ENCODE measurements at places on chromosomes 3 and 15.

DNA sequence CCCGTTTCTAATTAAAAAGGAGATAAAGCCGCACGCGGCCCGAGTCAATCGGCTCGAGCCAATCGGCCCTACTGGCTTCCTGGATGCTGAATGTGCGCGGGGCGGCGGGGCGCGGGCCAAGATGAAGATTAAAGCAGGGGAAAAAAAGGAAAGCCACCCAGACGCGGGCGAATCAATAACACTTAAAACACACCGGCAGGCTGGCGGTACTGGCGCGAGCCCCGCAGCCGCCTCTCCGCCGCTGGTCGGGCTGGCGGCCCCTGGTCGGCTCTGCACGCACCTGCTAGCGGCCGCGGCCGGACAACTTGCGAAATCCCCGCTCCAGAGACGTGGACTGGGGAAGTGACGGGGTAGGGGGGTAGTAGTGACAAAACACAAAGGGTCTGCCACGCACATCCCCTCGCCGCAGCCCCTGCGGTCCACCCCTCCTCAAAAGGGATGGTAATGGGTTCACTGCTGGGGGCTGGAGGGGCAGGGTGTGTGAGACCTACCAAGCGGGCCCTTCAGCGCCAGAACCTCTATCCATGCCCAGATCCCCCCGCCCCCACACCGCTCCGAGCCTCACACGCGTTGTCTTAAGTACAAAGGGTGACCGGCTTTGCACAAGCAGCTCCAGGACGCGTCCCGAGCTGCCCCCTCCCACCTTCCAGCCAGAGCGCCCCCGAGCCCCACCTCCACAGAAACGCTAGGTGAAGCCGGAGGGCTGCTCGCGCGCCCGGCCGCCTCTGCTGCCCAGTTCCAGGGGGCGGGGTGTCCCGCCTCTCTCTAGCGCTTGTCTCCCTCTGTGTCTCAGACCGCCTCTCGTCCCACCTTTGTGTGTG is 1.4 kb downstream of the WNT7A start:
- no peak for DNase-seq

- peak; percentile 39 for DNase-seq
Measured at GRCh38 chr3:136994772-136995516, 37.2 kb downstream of the IL20RB start.

DNA sequence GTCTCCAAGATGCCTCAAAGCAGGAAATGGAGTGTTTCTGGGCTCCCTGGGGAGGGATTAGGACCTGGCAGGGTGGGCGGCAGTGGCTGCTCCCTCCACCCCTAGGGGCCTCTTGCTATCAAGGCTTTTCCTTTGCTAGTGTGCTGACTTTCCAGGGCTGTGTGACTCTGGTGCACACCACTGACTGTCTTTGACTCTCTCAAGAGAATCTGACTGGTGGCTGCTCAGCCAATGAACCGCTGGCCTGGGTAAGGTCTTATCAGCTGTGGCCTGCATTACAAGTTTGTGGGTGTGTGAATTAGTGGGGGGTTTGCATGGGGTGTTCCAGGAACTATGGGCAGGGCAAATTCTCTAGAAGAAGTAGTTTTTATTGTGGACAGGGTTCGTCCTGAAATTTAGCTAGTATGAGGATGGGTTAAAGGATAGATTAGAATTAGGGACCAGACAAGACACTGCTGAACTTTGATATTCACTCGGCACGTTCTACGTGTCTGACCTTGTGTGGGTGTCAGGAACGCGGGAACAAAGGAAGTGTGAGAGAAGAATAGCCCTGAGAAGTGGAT is 29.5 kb downstream of the SIAH2 start:
- DNase-seq, result no peak

- DNase-seq, result no peak
Measured at GRCh38 chr3:122364490-122364889, 18.5 kb downstream of the MIX23 start.

GRCh38 chr3:159586571-159587202 is 401.9 kb upstream of the IL12A start:
- DNase-seq, result no peak

- DNase-seq, result no peak
Measured at GRCh38 chr3:55097441-55097840, 169.6 kb upstream of the LRTM1 start.

GRCh38 chr3:8490079-8490552 is 11.5 kb upstream of the LMCD1 start:
- DNase-seq, result peak; percentile 12

- no peak for DNase-seq
Measured at GRCh38 chr3:124089214-124089613, 97.3 kb upstream of the ROPN1 start.

DNA sequence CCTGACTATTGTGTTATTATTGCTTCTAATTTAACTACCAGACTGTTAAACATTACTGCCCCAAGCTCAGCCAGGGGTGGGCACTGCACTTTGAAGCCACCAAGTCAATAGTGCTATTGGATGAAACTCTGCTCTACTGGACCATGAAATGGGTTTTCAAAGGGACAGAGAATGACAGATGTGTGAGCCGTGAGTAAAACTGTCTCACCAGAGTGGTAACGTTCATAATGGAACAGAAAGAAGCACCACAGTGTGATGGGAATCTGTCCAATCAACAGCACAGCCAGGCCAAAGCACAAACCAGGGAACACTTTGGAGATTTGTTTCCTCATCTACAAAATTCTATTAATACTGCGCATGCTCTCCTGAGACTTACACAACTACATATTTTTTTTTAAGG is 171.8 kb upstream of the LPP start:
- DNase-seq, result no peak

- DNase-seq, result no peak
Measured at GRCh38 chr3:187593451-187593850, 76.7 kb downstream of the SST start.

DNA sequence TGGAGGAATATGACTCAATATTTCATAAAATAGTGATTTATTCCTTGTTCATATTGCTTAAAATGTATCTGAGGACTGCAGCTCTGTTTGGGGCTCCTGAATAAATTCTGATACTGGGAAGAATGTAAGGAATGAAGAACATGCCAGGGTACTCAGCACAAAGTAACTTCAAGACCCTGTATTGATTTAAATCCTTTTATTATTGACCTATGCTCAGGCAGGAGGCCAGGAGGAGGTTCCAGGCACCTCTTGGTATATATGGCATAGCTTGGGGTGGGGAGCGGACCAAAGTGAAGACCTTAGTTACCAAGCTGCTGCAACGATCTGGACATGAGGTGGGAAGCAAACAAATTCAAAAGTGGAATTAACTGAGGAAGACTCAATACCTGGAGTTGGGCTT is 142.8 kb upstream of the PEX5L start:
- no peak for DNase-seq

DNA sequence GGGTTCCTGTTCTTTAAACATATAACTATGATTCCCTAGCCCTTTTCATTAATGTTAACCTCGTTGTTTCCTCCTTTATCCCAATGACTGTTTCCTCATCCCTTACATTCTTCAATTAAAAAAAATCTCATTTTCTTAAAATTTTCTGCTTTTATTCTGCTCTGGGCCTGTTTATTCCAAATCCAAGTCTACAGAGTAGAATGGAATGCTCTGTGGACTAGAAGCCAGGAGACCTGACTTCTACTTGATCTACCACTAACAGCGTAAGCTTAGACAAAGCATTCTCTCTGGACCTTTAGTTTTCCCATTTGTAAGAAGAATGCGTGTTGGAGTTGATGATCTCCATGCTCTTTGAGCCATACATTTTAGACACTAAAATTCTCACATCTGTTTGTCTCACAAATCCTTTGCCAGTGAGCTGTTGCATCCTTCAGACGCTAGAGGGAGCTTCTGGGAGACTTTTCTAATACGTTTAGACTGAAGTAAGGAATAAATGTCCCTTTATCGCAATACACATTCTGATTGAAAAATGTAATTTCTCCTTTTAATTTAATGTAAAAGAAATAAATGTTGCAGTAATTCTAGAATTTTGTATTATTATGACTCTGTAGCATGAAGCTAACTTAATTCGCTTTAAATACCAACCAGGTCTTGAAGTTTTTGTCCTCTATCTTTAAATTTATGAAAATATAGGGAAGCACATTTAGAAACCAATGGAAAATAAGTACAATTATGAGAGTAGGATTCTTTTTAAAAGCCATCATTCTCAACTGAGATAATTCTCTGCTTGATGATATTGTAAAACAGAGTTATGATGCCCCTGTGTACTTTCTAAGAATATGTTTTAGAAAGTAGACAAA is 21.7 kb upstream of the GMNC start:
- DNase-seq, result peak; percentile 61

DNA sequence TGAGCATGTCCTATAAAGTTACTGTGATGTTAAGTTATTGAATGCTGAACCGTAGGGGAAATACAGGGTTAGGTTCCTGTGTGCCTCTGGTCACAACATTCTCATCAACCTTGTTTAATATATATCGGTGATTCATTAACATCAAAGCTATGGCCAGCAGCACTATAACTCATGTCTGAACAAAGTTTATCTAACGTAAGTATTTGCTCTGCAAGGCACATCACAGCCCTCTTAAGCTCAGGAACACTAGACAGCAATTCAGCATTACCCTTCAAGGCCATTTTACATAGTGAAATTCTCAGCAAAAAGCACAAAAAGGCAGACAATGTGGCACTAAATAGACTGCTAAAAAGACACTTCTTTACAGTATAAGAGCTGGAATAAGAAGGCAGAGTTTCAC is 48.2 kb upstream of the FNDC3B start:
- DNase-seq, result no peak

GRCh38 chr15:39498629-39499028 is 82.2 kb upstream of the THBS1 start:
- no peak for DNase-seq

DNA sequence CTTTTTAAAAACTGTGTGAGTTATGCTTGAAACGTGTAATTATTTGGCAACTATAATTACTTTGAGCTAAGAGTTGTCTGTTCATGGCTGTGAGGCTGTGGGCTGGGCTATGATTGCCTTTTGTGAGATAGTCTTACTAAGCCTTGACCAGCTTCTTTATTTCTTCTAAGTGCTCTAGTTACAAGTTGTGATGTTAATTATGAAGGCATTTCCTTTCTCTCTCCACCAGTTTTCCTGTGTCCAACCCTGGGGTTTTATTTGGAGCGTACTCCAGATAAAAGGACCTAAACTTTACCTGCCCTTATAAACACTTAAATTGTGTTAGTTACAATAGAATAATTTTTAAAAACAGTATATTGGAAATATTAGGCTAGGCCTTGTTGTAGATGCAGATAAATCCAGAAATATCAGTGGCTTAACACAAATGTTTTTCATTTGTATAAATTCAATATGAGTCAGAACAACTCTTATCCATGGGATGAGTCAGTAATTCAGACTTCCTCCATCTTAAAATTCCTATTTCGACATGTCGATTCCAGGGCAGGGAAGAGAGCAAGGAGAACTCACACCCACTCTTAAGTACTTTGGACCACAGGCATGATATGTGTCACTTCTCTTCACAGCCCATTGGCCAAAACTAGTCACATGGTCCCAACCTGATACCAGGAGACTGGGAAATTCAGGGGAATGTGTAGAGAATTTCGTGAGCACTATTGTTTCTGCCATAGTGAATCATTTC is 17.0 kb downstream of the TMEM62 start:
- DNase-seq, result peak; percentile 47

DNA sequence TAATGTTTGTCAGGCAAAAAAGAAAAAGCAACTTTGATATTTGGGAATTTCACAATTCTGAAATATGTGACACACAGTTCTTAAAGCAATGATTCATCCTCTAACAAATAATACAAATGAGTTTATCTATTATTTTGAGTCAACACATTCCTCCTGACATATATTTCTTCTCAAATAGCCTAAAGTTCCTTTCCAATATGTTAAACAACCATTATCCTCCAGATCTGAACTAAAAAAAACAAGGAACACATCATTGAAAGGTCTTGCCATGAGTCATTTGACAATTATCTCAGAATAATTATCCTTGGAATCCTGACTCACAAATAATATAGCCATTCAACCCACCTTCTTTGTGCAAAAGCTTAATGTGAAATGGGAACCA is 208.7 kb upstream of the CDIN1 start:
- no peak for DNase-seq

- DNase-seq, result peak; percentile 84
Measured at GRCh38 chr3:46318207-46318927, 35.5 kb upstream of the CCR2 start.

DNA sequence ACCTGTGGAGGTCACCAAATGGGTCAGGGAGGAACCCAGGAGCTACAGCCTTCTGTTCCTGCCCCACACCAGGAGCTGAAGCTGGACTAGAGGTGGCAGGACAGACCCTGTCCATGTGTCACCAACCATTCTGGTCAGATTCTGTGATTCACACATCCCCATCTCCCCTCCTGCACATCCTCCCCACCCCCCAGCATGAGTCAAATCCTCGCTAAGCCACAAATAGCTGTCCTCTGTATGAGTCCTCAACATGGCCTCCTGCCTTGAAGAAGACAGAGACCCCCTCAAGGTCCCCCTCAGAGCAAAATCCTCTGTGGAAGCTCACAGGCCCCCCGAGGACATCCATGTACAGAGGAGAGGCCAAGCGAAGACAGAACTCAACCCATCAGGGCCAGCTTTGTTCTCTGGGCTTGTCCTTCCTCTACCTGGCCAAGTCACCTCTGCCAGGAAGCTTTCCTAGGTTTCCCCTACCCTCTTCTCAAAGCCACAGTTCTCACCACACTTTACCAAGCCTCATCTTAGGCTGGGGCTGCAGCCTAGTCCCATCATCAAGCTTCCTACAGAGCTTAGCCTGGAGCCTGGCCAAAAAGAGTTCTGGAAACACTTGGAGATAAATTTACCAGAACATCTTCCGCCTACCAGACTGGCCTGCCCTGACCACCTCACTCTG is 17.1 kb downstream of the CACNA2D2 start:
- DNase-seq, result no peak

GRCh38 chr15:63978511-63979261 is 67.6 kb downstream of the DAPK2 start:
- no peak for DNase-seq

- DNase-seq, result no peak
Measured at GRCh38 chr3:88809993-88810392, 297.4 kb upstream of the EPHA3 start.

DNA sequence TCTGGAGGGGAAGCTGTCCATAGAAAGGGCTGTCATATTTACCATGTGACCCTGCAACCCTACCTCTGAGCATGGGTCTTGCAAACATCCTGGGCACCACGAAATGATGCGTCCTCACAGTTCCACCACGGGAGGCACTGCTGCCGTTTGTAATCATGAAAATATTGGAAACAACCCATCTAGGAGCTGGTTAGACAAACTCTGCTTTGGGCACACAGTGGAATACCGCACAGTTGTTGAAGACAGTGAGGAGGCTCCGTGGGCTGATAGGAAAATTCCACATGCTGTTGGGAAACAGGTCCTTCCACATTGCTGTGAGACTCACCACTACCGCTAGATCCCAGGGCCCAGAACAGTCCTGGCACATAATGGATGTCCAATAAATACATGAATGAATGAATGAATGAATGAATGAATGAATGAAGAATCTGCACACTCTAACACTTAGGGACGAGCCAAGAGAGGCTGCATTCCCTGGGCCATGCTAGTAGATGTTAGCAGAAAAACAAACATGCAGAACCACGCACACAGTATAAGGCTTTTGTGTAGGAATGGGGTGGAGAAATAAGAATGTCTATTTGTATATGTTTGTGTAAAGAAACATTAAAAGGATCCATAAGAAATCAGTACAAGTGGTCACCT is 40.6 kb downstream of the TPRA1 start:
- DNase-seq, result no peak

- DNase-seq, result no peak
Measured at GRCh38 chr3:16028604-16029003, 145.9 kb upstream of the GALNT15 start.

Measured in inflammatory macrophage (primary cell).